BJ (cell line): ENCODE measurements at places on chromosomes 1 and 21.

GRCh38 chr1:96002969-96003964 is 718.3 kb upstream of the PTBP2 start:
- DNase-seq: no peak

GRCh38 chr1:48493970-48494769 is 22.2 kb upstream of the SPATA6 start:
- peak; percentile 82 for DNase-seq

DNA sequence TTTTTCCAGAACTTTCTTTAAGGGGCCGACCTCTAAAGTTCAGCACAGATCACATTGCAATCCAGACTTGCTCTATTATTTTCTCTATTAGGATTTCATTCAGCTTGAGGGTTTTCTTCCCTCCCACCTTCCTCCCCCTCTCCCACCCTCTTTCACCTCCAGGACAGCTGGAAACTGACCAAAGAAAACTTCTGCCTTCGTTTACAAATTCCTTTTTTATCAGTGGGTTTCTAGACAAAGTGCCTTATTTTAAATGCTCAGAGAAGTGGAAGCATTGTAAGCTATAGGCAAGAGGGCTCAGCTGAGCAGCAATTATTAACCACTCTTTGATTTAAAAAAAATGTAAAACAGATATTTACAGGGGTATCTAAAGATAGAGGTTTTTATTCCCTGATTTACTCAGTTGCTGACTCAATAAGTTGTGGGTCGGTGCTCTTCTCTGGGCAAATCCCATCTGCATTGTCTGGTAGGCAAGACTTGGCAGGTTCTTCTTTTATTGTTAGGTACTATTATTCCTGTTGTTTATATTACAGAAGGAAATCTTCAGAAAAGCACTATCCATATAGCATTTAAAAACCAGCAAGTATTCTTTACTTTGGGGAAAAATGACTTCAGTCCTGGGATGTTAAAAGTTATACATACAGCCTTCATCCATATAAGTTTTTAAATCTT is 277.0 kb upstream of the C1orf105 start:
- no peak for DNase-seq

DNA sequence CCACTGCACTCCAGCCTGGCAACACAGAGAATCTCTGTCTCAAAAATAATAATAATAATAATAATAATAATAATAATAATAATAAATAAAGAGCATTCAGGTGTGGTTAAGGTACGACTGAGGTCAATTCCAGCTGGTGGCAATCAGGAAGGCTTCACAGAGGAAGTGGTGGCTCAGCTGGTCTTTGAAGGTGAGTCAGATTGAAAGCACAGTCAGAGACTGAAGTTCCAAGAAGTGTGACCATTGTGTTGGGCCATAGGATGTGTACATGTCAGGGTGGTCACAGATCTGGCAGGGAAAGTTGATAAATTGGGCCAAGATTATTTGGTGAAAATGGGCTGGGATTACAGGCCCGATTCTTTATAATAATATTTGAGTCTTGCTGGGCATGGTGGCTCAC is 31.0 kb upstream of the MED18 start:
- DNase-seq: no peak

- DNase-seq: no peak
Observed at GRCh38 chr1:153818876-153819275, 43.7 kb downstream of the SLC27A3 start.

- DNase-seq: no peak
Observed at GRCh38 chr1:204102029-204102611, 29.2 kb downstream of the SOX13 start.

DNA sequence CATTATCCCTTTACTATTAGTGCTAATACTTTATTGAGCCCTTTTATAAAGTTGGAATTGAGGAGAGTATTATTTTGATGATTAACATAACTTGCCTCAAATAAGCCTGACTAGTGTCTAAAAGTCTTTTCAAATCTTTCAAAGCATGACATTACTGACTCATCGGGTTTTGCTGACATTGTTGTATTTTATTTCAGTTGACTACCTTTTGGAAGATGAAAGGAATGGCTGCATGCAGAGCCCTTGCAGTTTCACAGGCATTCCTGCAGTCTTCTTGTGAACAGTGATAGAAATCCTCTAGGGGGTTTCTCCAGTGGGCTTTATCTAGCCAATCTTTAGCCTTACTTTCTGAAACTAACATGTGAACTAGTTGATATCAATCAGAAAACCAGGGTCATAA is 43.0 kb upstream of the TMEM61 start:
- no peak for DNase-seq

DNA sequence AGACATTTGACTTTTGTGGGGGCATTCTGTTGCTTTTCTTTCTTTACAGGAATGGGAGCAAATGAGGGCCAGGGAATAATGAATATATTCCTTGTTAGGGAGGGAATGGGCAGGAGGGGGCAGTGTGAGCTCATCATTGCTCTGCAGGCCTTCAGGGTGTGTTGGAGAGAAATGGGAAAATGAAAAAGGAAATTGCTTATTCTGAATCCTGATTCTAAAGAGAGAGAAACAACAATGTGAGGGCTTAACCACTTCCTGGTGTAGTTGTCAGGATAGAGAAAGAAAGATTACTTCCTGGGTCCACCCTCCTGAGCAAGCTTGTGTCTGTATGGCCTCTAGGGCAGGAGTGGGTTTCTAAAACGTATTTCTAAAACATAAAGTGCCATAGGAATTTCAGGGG is 28.3 kb downstream of the VANGL2 start:
- DNase-seq: no peak

DNA sequence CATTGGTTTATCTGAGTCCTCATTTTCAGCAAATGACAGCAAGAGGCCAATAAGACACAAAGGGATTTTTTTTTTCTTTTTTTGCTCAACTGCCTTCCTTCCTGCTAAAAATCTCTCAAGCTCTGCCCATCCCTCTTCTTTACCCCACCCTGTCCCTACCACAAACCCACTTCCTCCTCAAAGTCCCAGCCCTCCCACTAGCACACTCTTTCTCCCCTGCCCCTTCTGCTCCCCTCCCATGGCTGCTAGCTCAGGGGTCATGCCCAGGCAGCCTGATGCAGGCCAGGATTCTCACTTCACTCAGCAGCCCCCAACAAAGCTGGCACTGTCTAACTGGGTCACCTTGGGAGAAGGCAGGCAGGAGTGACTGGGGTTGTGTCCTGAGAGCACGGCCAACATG is 28.8 kb upstream of the PPP2R5A start:
- no peak for DNase-seq

DNA sequence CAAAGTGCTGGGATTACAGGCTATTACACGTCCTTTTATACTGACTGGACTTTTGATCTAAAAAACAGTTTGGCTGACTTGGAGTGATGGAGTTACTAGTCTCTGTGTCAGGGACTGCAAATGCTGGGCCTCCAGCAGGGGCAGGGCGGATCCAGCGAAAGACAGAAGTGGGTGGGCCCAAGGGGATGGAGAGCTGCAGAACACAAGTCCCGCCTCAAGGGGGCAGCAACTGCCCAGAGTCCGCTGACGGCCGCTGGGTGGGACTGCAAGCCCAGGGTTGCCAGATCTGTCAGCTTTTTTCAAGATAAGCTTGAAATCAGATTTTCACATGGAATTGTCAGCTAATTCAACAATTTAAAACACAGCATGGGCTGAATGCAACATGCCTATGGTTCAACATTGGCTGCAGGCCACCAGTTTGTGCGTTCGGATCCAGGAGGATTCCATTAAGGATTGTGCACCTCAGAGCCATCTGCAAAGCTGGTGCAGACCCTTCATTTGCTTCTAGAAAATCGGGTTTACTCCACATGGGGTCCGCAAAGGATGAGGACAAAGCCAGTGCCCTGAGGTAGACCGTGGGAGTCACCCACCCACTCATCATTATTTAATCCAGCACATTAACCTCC is 10.7 kb downstream of the STMN1 start:
- peak; percentile 58 for DNase-seq

- DNase-seq: no peak
Observed at GRCh38 chr1:107016376-107016978, 40.0 kb upstream of the PRMT6 start.

- peak; percentile 55 for DNase-seq
Observed at GRCh38 chr1:243287652-243288051, 31.8 kb downstream of the SDCCAG8 start.

GRCh38 chr1:42758641-42759040 is 8.2 kb downstream of the P3H1 start:
- no peak for DNase-seq

DNA sequence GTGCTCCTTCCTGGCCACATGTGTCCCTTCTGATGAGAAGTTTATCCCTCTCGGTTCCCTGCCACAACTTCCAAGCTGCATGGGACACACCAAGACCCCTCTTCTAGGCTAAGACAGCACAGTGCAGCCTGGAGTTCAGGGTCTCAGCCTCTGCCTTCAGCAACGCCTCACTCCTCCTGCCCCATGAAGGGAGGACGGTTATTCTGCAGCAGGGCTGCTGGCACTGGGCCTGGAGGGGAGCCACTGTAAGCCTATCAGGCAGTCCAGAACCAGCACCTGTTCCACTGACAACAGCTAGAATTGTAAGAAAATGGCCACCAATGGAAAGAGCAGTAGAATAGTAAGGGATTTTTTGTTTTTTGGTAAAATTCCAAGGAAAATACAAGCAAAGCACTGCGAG is 72.3 kb downstream of the GALNT2 start:
- DNase-seq: no peak

DNA sequence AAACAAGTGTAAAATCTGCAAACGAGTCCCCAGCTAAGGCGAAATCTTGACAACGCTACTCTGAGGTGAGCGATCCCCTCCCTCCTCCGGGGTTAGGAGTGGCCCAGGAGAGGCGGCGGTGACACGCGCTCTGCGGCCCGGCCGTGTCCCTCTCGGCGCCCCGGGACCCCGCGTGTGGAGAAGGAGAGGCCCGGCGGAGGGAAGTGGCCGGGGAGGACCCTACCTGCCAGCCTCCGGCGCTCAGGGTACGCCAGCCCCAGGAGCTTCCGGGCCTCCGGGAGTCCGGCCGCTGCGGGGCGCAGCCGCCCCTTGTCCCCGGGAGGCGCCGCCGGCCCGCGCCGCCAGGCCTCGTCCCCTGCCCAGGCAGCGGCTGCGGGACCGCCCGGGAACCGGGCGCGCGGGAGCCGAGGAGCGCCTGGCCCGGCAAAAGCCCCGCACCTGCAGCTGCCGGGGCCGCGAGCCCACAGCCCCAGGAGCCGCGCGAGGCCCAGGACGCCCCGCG is 543 bp downstream of the ABCB10 start:
- no peak for DNase-seq

DNA sequence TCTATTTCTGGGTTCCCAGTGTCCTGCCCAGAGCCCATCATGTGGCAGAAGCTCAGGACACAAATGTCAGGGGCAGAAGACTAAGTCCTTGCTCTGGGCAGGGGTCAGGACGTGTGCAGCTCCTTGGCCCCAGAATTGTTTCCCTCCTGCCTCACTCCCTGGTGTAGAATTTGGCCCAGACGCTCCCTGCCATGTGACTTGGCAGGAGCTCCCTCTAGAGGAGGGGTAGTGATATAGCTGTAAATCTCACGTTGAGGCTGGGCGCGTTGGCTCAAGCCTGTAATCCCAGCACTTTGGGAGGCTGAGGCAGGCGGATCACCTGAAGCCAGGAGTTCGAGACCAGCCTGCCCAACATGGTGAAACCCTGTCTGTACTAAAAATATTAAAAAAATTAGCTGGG is 91.2 kb downstream of the UBIAD1 start:
- DNase-seq: no peak

DNA sequence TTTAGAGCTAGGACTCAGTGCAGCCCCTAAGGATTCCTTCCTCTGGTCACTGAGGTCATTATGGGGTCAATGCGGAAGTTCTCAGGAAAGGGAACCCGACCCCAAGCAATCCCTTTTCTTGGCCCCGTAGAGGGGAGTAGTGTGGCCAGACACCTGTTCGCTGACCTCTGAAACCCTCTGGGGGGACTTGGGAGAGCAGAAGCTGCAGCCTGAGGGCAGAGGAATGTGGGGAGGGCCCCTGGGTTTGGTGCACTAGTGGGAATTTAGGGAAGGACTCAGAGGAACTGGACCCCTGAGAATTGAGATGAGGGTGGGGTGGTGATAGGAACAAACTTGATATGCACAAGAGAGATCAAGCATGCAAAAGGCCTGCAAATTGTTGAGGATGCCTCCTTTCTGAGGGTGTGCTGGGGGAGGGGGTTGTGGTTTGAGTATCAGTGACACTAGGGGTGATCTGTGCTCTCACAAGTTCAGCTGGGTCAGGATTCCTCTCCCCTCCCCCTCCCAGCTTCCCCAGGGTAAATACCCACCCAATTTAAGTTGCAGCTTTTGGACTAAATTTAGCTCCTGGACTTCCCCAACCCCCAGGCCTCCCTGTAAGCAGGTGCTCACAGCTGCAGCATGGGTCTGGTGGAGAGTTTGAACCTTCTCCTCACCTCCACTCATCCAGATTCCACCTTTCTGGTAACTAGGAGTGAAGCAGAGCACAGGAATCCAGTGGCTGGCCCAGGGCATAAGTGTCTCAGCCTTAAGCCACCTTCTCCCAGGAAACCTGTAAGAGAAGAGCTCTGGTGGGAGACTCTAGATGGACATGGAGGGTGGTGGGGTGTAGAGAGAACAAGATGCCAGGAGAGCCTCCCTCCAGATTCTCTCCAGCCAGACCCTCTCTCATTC is 13.5 kb downstream of the ADAMTSL4 start:
- DNase-seq: no peak

GRCh38 chr1:2482588-2482987 is 6.5 kb downstream of the PLCH2 start:
- no peak for DNase-seq

DNA sequence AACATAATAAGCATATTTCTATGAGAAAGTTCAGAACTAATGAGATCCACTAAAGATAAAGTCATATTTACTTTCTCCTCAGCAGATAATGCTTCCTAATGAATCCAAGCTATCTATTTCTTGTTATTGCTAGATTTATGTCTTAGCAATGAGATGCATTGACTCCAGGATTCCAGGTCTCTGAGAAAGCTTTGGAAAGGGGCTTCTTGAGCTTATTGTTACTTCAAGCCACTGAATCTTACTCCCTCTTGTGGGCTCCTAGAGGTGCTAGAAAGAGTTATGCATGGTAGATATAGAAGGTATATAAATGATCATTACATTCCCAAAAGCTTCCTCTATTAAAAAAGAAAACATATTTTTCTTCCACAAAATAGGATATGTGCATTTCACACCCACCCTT is 246.4 kb upstream of the ADAMTS5 start:
- no peak for DNase-seq

DNA sequence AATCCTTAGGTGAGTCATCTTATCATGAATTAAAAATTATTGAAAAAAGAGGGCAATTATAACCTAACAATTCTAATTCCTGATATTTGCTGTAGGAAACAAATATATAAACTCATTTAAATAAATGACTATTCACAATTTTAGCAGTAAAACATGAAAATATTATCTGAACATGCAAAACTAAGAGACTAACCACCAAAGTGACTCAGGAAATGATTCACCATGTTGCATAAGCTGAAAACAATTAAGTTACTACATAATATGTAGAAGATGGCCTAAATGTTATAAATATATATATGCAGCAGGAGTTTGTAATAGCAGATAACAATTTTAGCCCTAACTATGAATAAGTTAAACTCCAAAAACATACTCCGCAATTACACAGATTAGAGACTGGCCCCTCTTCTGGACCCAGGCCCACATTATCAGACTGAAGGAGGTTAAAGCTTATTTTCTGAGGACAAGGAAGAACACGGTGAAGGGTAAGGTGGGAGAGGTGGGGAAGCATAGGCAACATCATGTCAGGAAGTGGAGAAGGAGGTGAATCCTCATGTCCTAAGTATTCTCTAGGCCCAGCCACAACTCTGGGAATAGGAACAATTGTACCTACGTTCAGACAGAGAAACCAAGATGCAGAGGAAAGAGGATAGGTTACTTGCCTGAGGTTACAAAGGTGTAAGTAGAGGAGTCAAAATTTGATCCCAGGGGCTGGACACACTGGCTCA is 15.6 kb upstream of the AIM2 start:
- DNase-seq: no peak
